Osteocyte (in vitro differentiated cells): ENCODE measurements at places on chromosomes 11 and 22. TPM values are rescaled to one million over a fixed set of nuclear protein-coding genes. Genes with fewer than 3 reads are reported as not detected.

DNA sequence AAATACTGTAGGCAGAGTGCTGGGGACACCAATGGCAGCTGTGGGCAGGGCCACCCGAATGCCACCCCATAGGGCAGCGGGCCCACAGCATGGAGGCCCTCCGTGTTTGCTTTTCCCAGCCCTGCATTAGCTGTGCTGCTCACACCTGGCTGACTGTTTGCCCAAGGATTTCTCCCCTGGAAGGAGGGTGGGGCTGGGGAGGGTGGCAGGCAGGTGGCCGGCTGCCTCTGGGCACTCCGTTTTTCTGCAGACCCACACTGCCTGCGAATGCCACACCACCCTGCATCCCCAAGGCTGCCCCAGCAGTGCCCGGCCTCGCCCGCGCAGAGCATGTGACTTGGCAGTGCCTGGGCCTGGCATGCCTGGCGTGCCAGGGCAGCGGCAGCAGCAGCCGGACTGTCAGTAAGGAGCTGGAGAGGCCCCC, 19.6 kb downstream of the DAGLA start:
- H3K27ac ChIP-seq: no peak overlapping the region
- no peaks in the 10 kb centered on the region for H3K27me3 ChIP-seq
- H3K36me3 ChIP-seq: no peaks in the 10 kb centered on the region
- H3K4me1 ChIP-seq: peaks cover 48% of the 10 kb centered on the region
- no peak overlapping the region for H3K4me3 ChIP-seq

- DNase-seq: no peak
- H3K4me3 ChIP-seq: no peak overlapping the region
- H3K27me3 ChIP-seq: peaks cover 7% of the 10 kb centered on the region
- no peak overlapping the region for H3K27ac ChIP-seq
- no peaks in the 10 kb centered on the region for H3K4me1 ChIP-seq
Observed at GRCh38 chr11:102575012-102575411, 44.5 kb upstream of the MMP7 start.

- no peaks in the 10 kb centered on the region for H3K36me3 ChIP-seq
- no peak overlapping the region for H3K4me3 ChIP-seq
- no peak for DNase-seq
Observed at GRCh38 chr11:123249354-123249753, 54.3 kb upstream of the CLMP start.

GRCh38 chr11:109338131-109338530, 83.9 kb upstream of the C11orf87 start:
- H3K27ac ChIP-seq: no peak overlapping the region
- H3K4me3 ChIP-seq: no peak overlapping the region
- no peaks in the 10 kb centered on the region for H3K36me3 ChIP-seq
- H3K4me1 ChIP-seq: no peaks in the 10 kb centered on the region
- H3K27me3 ChIP-seq: no peaks in the 10 kb centered on the region

GRCh38 chr11:13068211-13068610, 59.1 kb downstream of the RASSF10 start:
- H3K27me3 ChIP-seq: peaks cover 80% of the 10 kb centered on the region
- no peak overlapping the region for H3K4me3 ChIP-seq
- H3K27ac ChIP-seq: no peak overlapping the region

- no peaks in the 10 kb centered on the region for H3K36me3 ChIP-seq
- DNase-seq: no peak
- peaks cover 24% of the 10 kb centered on the region for H3K4me1 ChIP-seq
- no peak overlapping the region for H3K4me3 ChIP-seq
- H3K27ac ChIP-seq: no peak overlapping the region
- no peaks in the 10 kb centered on the region for H3K27me3 ChIP-seq
Observed at GRCh38 chr11:109998921-109999320, 94.3 kb upstream of the ZC3H12C start.

DNA sequence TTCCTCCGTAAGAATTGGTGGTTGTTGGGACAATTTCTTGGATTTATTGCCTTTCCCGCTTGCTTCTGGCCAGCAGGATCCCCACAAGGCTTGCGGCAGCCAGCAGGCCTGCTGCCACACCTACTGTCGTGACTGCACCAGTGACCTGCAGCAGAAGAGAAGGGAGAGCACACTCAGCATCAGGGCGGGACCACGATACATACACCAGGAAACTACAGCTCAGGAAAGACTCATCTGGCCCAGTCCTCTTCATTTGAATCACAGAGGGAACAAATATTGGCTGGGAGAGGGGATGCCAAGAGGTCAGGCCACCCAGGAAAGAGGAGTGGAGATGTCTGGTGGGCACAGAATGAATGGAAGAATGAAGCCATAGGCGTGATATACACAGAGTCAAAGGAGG, 10.3 kb downstream of the PLAAT2 start:
- H3K27ac ChIP-seq: no peak overlapping the region
- H3K4me3 ChIP-seq: no peak overlapping the region
- no peaks in the 10 kb centered on the region for H3K36me3 ChIP-seq
- DNase-seq: no peak
- H3K27me3 ChIP-seq: peaks cover 29% of the 10 kb centered on the region
- no peaks in the 10 kb centered on the region for H3K4me1 ChIP-seq

GRCh38 chr11:123491241-123491640, 61.2 kb downstream of the GRAMD1B start:
- H3K36me3 ChIP-seq: no peaks in the 10 kb centered on the region
- H3K4me1 ChIP-seq: peaks cover 8% of the 10 kb centered on the region
- DNase-seq: no peak

GRCh38 chr11:78535920-78536319, 38.7 kb downstream of the NARS2 start:
- H3K27ac ChIP-seq: no peak overlapping the region
- no peak for DNase-seq
- H3K4me3 ChIP-seq: no peak overlapping the region
- H3K36me3 ChIP-seq: peaks cover 3% of the 10 kb centered on the region

- H3K4me1 ChIP-seq: peaks cover 3% of the 10 kb centered on the region
- H3K4me3 ChIP-seq: no peak overlapping the region
Observed at GRCh38 chr22:47161631-47162030, 399.2 kb downstream of the TBC1D22A start.

- no peak for DNase-seq
- H3K4me1 ChIP-seq: peaks cover 17% of the 10 kb centered on the region
- H3K27ac ChIP-seq: no peak overlapping the region
- no peak overlapping the region for H3K4me3 ChIP-seq
- no peaks in the 10 kb centered on the region for H3K27me3 ChIP-seq
Observed at GRCh38 chr11:12529793-12530192, 144.4 kb upstream of the TEAD1 start.

GRCh38 chr11:74702383-74703007, 28.7 kb downstream of the CHRDL2 start:
- H3K4me3 ChIP-seq: no peak overlapping the region
- no peak overlapping the region for H3K27ac ChIP-seq
- H3K36me3 ChIP-seq: no peaks in the 10 kb centered on the region
- peak; percentile 87 for DNase-seq
- H3K27me3 ChIP-seq: peaks cover 3% of the 10 kb centered on the region

DNA sequence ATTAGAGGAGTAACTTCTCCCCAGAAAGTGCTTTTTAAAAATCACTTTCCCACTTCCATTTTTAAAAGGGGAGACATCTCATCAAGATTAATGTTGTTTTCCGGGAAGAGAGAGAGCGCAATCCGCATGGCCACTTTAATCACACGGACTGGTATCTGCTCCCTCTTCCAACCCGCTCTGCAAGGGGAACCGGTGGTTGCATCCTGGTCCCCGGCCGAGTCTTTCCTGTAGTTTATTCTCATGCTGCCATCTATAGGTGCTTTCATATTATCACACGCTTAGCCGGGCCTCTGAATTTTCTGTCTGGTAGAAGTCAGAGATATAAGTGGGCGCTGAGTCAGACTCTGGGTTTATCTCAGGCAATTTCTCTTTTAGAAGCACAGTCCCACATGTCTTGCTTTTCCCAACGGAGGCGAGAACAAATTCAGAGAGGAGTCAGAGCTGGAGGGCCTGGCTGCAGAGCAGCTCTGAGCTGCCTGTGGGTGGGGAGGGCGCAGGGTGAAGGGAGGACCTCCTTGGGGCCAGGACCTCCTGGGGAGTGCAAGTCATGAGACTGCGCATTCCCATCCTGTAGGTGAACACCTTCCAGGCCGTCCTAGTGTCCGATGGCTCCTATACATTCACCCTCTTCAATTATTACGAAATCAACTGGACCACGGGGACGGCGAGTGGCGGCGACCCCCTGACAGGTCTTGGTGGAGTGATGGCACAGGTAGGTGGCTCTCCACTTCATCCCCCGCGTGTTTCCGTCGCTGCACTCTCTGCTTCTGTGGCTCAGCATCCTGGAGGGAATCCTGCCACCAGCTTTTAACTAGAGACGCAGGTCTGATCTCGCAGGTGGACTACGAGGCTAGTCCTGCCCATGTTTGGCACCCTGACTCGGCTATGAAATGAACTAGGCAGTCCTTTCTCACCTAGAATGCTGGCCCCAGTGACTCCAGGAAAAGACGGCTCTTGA, 11.7 kb downstream of the TECTA start:
- H3K4me1 ChIP-seq: no peaks in the 10 kb centered on the region
- H3K4me3 ChIP-seq: no peak overlapping the region
- no peaks in the 10 kb centered on the region for H3K36me3 ChIP-seq
- H3K27ac ChIP-seq: no peak overlapping the region
- no peak for DNase-seq

- H3K27me3 ChIP-seq: no peaks in the 10 kb centered on the region
- no peak for DNase-seq
- H3K36me3 ChIP-seq: no peaks in the 10 kb centered on the region
- no peaks in the 10 kb centered on the region for H3K4me1 ChIP-seq
- no peak overlapping the region for H3K27ac ChIP-seq
- no peak overlapping the region for H3K4me3 ChIP-seq
Observed at GRCh38 chr22:35085621-35086020, 19.7 kb downstream of the ISX start.

GRCh38 chr11:13303668-13304649, 26.4 kb downstream of the BMAL1 start:
- no peaks in the 10 kb centered on the region for H3K4me1 ChIP-seq
- H3K36me3 ChIP-seq: peaks cover 3% of the 10 kb centered on the region
- H3K4me3 ChIP-seq: no peak overlapping the region
- no peak for DNase-seq

The MS4A15 gene
- not detected in 2 replicates for total RNA-seq

The KCNJ11 gene
- not detected in 2 replicates for total RNA-seq

The HEPHL1 gene
- total RNA-seq: not detected in 2 replicates

The CAPN5 gene
- 12.8 TPM in 2 replicates for total RNA-seq

The CARD18 gene
- not detected in 2 replicates for total RNA-seq

The NTM gene
- 82.7 and 84.1 TPM in 2 replicates for total RNA-seq

The SLC6A5 gene
- total RNA-seq: not detected in 2 replicates

The SLC5A4 gene
- total RNA-seq: not detected in 2 replicates

The CRYBB3 gene
- total RNA-seq: not detected in 2 replicates

The EMID1 gene
- total RNA-seq: 0.42 and 0.51 TPM in 2 replicates

The DNAL4 gene
- 16.4 and 17.0 TPM in 2 replicates for total RNA-seq

The FOXR1 gene
- total RNA-seq: not detected in 2 replicates
